Bronchial epithelial cell (primary cell): ENCODE measurements at places on chromosomes 16 and 17. TPM values are rescaled to one million over a fixed set of nuclear protein-coding genes. Genes with fewer than 3 reads are reported as not detected.

GRCh38 chr17:15510361-15510760, 42.9 kb upstream of the CDRT4 start:
- DNase-seq, result peak; percentile 57

DNA sequence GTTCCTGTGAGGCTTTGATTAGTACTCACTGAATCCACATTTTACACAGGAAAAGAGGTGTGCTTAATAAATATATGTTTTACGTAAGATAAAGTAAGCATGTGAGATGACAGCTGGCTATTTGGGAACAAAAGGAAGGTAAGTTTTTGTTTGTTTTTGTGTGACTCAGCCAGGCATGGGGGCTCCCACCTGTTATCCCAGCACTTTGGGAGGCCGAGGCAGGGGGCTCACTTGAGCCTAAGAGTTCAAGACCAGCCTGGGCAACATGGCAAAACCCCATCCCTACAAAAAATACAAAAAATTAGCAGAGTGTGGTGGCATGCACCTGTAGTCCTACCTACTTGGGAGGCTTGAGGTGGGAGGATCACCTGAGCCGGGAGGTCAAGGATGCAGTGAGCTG, 17.9 kb downstream of the GPR142 start:
- DNase-seq, result no peak

GRCh38 chr17:80182118-80182844, 12.5 kb downstream of the CARD14 start:
- no peak for DNase-seq

GRCh38 chr17:59298521-59298920, 32.9 kb upstream of the YPEL2 start:
- no peak for DNase-seq

Gene GFAP
- not detected in 2 replicates for total RNA-seq

- DNase-seq, result no peak
Measured at GRCh38 chr16:81088836-81089235, 7.4 kb downstream of the GCSH start.

Gene SCNN1G
- 0.38 TPM in 1 of 2 replicates, not detected in the other for total RNA-seq
